ENCODE measurements at places on chromosomes 5 and 9. TPM values are rescaled to one million over a fixed set of nuclear protein-coding genes. Genes with fewer than 3 reads are reported as not detected.

DNA sequence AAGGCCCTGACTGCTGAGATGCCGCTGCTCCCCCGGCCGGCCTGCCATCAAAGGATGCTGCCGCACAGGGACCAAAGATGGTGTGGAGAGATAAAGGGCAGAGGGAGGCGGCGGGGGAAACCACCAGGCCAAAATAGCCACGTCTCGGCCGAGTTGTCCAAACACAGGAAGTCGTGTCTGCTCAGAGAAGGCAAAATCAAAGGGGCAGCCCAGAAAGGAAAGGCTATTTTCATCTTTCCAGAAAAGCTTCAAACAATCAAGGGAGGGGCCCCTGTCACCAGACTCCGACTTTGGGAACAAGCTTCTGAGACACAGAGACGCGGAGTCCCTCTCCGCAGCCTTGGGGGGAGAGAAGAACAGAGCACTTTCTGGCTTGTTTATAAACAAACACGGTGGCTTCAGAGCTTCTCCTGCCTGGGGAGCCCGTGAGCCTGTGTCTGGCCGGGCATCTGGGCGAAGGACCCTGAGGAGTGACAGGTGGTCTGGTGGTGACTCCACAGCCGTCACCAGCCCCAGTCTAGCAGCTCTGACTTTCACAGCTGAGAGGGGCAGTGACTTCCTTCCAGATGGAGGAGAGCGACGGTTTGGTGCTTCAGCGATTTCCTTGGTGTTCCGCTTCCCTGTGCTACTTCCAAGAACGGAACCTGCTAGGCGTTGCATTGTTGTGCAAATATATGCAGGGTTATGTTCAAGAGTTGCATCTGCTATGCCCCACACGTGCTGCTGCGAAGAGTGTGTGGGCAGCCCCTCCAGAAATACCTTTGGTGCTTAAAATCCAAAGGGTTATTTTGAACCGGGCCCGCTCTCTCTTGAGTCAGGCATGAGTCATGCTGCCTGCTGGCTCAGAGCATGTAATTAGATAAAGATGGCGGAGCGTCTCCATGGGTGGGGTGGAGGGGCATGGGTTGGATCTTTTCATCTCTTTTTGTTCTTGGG lies 24.0 kb downstream of the ADAMTSL2 start:
- no peak for DNase-seq

DNA sequence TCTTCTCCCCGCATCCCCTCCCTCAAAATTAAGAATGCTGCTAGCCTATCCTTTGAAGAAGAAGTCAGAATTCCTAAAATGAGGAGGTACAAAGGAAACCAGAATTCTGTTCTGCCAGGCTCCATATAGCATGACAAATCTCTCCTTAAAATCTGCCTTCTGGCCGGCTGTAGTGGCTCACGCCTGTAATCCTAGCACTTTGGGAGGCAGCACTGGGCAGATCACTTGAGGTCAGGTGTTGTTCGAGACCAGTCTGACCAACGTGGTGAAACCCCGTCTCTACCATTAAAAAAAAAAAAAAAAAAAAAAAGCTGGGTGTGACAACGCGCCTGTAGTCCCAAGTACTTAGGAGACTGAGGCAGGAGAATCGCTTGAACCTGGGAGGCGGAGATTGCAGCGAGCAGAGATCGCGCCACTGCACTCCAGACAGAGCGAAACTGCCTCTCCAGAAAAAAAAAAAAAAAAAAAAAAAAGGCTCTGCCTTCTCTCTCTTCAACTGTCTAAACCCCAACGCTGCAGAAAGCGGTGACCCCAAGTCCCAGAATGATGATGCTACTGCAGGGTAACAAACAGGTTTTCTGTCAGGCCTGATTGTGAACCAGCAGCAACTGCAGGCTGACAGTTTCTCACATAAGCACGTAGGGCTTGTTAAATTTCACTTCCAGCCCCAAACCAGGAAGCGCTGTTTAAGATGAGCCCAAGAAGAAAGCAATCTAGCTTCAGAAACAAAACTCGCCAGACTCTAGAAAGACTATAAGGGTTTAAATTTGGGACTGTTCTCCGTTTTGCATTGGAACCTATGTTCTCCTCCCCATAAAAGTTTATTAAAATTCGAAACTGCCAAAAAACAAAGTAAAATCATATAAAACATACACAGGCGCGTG lies 963 bp upstream of the CAST start:
- DNase-seq, result peak; percentile 68

GRCh38 chr9:84916769-84917168 lies 247.2 kb downstream of the NTRK2 start:
- DNase-seq, result no peak

- no peak for DNase-seq
Measured at GRCh38 chr5:178286226-178287090, 53.9 kb upstream of the PHYKPL start.

- peak; percentile 96 for DNase-seq
Measured at GRCh38 chr5:95730730-95731570, at the start of gene RHOBTB3. RHOBTB3 (plus strand) TSS chr5:95731336; CDS start chr5:95731683, 347 bp downstream.

GRCh38 chr9:82829818-82830217 lies 233.1 kb downstream of the RASEF start:
- no peak for DNase-seq

DNA sequence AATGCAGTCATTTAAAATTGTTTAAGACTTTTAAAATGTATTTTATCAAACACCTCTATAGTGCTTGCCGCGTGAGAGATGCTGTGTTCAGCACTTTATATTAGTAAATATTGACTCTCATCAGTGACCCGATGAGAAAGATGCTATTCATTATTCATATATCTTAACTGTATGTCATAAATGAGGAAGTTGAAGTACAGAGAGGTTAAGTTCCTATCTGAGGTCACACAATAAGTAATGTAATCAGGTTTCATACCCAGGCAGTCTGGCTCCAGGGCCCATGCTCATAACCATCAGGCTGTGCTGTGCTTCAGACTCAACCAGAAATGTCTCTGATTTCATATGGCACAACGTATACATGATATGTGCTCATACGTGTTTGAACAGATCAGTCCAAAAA lies 119.0 kb downstream of the SV2C start:
- no peak for DNase-seq

DNA sequence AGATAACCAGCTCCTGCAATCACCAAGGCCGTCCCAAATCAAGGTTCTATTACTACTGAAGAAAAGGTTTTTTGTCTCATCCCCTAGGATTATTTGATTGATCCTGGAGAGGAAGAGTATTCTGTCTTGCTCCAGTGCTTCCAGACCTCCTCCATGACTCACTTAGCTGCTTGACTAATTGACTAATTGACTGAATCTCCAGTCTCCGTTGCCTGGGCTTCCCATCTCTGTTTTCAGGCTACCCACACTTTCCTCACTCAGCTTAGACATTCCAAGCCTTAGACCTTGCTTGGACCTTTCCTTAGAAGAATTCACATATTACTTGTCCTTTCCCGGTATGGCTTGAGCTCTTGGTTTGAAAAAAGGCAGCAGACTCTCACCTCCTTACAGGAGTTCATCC lies 60.6 kb downstream of the FRMD3 start:
- no peak for DNase-seq

Gene PCDHB7
- 2.3 TPM for total RNA-seq

Gene FBP1
- total RNA-seq, result 27.3 TPM

Gene C9
- 4.5 TPM for total RNA-seq

Gene GABRA1
- not detected for total RNA-seq

Gene SARDH
- 4.6 TPM for total RNA-seq

Gene ANKRD31
- 0.38 TPM for total RNA-seq
